Spleen (tissue), 13 donors: ENCODE measurements at places on chromosomes 2 and 18. TPM values are rescaled to one million over a fixed set of nuclear protein-coding genes. Genes with fewer than 3 reads are reported as not detected.

Gene IL37
- polyA plus RNA-seq, result not detected

Gene DSG1
- polyA plus RNA-seq, result not detected

Gene DSC1
- not detected for polyA plus RNA-seq

Gene SLC9A4
- not detected for polyA plus RNA-seq

Gene TDRD15
- polyA plus RNA-seq, result 0.06 TPM

DNA sequence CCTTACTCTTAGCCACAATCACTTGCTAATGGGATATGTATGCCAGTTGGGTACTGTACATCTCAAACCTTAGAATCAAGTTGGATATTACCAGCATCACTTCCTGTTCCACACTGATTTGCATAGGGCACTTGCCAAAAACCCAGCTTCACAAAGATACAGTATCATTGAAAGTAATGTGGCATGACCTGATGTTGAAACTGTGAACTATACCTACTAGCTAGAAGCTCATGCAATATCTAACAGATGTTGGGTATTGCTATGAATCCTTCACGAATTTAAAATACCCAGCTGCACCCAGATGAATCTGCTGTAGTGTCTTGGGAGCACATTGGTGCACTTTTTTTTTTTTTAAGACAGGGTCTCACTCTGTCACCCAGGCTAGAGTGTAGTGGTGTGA lies 6.5 kb upstream of the STAMBP start:
- DNase-seq, result no peak

DNA sequence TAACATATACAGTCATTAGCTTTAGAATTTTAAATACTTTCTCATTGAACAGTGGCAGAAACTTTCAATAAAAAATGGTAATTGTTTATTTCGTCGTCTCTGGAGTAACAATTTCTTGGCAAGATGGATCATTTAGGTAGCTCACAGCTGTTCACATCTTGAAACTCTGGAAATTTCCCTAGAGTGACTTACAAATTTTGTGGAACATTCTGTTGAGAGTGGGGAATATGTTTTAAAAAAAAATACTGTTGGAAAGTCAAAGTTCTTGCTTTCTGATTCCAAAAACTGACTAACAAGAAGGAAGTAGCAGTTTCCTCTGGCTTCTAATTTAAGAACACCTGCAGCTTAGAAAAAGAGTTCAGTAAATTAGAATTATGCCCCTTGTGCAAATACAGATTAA lies 11.2 kb upstream of the CALCRL start:
- DNase-seq, result no peak

DNA sequence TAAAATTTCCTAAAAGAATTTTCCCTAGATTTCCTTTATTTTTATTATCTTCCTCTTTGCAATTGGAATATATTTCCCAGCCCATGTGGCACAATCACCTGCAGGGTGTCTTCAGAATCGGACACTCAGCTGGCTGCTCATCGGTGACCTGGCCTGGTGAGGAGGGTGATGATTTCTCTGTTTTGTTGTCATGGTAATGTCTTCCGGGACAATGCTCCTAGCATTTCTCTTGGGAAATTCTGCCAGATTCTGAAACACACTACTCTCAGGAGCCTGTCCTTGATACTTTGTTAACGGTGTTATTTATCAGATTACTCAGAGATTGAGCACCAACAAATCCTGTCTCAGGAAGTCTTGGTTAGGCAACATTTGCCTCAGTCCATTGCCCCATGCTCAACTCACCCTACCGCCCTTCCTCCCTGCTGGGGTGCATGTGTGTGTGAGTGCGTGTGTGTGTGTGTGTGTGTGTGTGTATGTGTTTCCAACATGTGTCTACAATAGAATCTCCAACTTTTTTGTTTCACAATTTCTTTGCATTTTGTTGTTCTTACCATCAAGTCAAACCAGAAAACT lies 70.3 kb downstream of the MYT1L start:
- DNase-seq, result no peak

DNA sequence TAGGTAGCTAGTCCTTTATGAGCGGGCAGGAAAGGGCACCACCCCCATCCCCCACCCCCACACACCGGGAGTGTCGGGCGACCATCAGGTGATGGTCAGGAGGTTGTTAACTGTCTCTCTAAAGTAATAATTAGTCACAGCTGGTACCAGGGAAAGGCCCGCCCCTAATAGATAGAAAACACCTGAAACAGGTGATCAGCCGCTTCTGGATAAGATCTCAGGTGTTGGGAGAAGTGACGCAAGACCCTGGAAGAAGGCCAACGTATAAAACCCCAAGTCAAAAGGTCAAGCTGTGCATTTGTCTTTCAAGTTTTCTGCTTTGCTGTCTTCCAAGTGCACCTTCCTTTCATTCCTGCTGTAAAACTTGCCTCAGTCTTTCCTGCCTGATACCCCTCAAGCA lies 59.6 kb upstream of the LINC00305 start:
- DNase-seq, result no peak

- no peak for DNase-seq
Measured at GRCh38 chr2:37412231-37412630, 67.8 kb downstream of the QPCT start.
